ENCODE measurements at places on chromosomes 3 and 15.
A peak's percentile ranks its signal among the peaks of the same experiment; 100 is the strongest.

GRCh38 chr15:66587020-66587419, 21.2 kb upstream of the LCTL start:
- no peak for DNase-seq

DNA sequence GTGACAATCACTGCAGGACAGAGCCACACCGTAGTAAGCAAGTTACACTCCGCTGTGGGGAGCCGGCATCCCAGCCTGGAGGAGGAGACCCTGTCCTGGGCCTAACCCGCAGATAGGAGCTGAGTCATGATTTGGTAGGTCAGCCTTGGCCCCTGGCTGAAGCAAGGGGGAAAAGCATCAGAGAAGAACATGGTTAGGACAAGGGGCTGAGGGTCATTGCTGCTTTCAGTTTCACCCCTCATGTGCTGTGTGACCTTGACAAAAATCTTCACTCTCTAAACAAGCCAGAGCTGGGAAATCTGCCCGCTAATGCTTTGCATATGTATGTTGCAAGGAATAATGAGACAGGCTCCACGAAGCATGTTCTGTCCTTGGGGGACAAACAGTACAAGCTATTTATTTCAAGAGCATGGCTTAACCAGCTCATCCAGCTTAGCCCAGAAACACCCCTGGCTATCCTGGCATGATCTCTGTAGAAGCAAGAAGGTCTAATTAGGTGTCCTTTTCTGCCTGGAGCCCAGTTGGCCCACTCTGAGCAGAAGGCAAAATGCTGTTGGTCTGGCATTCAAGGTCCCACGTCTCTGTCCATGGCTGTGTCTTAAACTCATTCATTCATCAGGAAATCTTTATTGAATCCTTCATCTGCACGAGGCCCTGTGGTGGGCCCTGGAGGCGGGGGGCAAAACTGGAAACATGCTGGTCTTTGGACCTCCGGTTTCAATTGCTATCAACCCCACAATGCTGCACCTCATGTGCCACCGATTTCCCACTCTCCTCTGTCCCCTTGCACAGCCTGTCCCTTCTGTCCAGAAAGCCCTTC, 221.3 kb upstream of the LYSMD4 start:
- peak; percentile 33 for DNase-seq

- peak; percentile 24 for DNase-seq
Measured at GRCh38 chr15:75307778-75308390, 25.2 kb downstream of the GOLGA6D start.

DNA sequence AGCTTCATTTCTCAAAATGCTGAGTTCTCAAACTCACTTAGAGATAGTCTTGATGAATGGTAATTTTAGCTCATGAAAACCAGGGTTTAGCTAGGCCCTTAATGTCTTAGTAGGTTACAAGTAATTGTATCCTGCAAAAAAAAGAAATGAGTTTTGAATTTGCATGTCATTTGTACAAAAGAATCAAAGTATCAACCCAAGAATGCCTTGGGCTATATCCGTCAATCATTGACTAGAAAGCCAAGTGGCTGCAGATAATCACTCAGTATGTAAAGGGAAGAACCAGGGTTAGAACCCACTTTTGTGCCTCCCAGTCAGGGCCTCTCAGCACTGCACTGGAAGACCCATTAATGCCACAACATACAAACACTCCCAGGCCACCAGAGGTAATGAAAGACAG, 427.6 kb upstream of the MDFIC2 start:
- no peak for DNase-seq

- DNase-seq, result no peak
Measured at GRCh38 chr3:54262541-54262940, 140.2 kb downstream of the CACNA2D3 start.

DNA sequence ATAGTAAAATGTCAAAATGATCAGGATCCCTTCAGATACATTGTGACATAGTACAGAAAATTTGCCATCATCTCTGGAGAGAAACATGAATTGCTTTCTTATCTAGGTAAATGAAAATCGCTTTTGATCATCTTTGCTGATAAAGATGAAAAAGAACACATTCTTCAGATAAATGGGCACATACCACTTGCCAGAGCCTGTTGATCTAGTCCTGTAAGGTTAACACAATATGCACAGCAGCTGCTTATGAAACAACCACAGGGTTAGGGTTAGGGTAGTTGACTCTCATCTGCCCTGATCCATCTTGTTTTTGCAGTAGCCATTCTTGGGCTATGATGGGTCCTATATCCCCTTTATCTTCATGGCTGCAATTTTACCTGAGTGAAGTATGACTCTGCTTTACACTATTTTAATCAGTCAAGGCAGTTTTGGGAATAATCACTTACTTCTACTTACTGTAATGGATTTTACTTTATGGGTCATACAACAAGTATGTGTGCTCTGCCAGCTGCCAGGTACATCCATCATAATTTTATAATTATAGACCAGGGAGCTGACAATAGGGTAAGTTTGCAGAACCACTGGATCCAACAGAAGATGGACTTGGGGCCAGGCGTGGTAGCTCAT, 12.6 kb upstream of the SPINK8 start:
- DNase-seq, result no peak

DNA sequence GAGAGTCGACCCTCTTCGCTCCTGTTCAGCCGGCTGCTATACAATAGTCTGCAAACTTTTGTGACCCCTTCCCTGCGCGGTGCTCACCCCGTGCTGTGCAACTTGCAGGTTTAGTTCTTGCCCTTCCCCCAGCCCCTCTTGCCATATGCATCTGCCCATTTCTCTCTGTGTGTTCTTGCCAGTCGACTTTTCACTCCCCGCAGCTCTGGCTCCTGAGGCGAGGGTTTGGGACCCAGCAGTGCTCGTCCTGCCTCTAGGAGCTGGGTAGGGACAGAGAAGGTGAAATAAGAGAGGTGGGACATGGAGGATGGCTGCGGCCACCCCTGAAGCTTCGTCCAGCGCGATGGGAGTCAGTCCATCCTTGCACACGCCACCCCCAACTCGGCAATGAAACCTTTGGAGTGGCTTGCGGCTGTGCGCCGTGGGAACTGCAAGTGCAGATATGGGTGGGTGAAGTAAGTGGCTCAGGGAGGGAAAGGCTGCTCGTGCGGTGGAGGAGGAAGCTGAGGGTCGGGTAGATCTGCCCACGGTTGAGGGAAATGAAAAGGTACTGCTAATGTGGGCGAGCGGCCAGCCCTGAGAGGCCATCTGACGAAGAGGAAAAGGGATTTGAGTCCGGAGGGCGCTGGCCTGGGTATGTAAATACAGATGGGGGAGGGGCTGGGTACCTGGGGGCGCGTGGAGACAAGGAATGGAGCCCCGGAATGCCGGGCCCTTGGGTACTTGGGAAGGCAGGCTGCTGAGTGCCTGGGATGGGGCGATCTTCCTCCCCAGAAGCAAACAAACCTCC, 1.0 kb downstream of the LRRC3B start:
- DNase-seq, result no peak

DNA sequence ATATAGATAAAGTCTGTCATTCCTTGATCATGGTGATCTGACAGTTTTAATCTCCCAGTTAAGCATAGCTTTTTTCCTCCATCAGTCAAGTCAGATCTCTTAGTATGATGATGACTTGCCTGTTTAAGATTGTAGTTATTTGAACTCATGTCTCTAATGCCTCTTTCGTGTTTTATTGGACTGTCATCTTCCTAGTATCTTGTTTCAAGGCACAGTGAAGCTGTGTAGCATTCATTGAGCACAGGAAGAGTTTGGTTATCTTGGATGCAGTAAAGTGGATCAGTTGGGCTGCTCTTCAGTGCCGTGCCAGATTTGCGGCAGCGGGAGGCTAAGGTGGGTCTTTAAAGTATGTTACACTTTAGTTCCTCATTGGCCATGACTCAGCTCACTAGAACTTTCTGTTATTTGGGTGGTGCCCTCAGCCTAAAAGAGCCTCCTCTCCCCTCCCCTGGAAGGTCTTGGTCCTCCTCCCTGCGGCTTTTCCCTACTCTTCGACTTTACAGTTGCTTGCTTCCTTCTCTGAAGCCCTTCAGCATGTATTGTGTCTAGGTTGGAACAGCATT, 45.7 kb upstream of the SKOR1 start:
- no peak for DNase-seq

DNA sequence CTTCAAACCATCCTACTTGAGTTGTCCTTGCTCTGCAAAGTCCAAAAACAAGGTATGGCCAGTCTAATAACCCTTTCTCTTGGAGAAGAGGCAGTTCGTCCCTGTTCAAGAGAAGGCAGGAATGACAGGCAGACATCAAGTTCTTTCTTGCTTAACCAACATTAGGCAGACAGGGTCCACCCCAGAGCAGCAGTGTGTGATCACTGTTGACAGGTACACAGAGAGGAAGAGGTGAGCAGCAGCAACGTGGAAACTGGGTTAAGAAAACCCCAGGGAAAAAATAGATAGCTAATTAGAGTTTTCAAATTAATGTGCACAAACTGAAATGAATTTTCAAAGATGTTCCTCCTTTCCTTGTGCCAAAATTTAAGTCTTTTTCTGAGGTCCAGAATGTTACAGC, 48.2 kb downstream of the TNIK start:
- no peak for DNase-seq

DNA sequence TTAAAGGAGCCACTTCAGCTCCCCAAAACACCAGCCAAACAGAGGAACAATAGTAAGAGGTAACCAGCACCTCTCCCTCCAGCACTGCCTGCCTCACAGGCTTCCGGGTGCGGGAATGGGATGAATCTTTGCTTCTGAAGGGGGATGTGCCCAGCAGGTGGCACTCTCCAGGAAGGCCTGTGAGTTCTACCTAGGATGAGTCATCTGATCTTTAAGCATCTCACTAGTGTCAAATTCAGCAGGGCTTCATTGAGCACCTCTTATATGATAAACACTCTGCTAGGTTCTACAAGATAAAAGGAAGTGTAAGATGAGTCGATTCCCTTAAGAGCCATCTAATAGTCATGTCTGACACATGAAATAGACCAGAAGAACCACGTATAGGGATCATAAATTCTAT, 237.4 kb upstream of the UMPS start:
- DNase-seq, result no peak

DNA sequence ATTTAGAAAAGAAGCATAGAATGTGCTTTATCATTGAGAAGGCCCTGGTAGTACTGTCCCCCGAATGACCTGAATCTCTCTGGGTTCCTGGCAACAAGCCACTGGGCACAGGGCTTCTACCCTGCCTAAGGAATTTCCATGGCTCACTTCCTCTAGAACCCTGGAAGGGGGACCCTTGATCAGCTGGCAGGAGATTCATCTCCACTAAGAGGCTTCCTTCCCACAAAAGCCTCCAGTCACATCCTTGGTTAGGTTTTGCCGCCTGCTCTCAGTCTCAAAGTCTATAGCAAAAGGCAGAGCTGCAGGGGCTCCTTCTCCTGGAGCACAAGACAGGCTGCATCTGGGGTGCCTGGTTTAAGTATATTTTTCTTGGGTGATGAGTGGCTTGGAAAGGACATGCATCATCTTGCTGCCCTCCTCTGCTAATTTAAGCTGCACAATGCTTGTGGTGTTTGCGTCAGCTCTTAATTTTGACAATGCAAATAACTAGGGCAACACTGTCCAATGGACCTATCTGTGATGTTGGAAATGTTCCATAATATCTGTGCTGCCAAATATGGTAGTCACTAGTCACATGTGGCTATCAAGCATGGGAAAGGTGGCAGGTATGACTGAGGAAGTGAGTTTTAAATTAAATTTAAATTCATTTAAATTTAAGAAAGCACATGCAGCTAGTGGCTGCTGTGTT, 33.4 kb upstream of the RARRES1 start:
- DNase-seq, result no peak

GRCh38 chr3:127457094-127457475, 133.4 kb downstream of the TPRA1 start:
- peak; percentile 48 for DNase-seq

DNA sequence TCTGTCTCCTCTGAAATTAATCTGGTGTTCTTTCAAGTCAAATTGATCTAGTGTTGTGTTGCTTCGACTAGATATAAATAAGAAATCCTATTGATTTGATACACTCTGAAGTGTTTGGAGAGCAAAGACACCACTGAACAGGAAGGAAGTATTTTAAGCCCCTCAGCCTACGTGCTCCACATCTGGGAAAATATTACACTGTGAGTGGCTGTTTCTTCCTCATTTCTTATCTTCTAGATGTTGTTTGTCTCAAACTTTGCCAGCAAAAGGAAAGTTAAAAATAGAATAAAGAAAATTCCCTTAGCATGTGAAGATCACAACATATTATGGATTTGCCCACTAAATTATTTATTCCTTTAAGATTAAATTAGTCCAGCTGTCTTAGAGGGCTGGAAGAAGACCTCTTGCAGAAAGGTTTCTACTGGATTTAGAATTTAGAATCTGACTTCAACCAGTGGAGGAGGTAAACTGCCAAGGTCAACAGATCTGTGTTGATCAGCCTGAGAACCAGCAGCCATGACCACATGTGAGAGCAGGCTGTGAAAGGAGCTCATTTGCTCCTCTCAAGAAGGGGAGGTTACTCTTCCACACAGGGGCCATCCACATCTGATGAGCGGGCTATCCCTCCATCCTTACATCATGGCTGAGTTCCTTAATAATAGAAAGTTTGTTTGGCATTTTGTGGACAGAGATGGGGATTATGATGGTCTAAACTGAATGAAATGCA, 46.3 kb upstream of the ACKR4 start:
- no peak for DNase-seq

GRCh38 chr3:43104660-43105595, 951 bp downstream of the POMGNT2 start:
- peak; percentile 27 for DNase-seq

- no peak for DNase-seq
Measured at GRCh38 chr3:67765575-67765974, 111.2 kb upstream of the SUCLG2 start.

DNA sequence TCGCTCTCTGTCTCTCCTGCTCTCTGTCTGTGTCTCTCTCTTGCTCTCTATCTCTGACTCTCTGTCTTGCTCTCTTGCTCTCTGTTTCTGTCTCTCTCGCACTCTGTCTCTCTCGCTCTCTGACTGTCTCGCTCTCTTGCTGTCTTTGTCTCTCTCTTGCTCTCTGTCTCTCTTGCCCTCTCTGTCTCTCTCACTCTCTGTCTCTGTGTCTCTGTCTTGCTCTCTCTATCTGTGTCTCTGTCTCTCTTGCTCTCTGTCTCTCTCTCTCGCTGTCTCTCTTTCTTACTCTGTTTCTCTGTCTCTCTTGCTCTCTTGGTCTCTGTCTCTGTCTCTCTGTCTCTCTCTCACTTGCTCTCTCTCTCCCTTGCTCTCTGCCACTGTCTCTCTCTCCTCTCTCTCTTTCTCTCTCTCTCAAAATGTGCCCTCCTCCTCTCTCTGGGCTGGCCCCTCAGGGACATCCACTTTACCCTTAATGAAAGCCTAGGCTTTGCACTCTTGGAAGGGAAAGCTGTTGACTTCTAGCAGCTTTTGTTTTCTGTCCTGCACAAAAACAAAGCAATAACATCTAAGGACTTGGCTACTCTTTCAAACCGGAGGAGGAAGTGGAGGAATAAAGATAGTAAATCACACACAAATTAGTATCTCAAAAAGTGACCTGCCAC, 73.9 kb upstream of the NR2E3 start:
- DNase-seq, result no peak

DNA sequence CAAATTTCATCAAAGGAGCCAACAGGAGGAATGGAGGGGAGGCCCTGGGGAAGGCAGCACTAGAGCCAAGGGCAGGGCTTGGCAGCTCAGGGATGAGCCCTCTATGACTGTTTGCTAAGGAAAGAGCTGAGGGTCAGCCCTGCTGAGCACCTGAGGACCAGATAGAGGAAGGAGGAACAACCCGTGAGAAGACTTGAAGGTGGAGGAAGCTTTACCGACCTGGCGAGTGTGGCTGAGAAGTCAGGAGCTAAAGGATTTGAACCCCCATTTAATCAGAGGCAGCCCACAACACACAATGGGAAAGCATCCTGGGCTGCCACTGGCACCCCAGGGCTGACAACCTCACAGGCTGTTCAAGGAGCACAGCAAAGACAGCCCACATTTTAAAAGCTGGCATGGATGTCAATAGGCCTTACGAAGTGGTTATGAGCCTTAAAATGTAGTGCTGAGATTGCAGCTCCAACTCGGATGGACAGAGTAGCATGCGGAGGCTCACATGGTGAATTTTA, 20.7 kb upstream of the LRRC2 start:
- no peak for DNase-seq
